Activated naive CD4-positive, alpha-beta T cell treated with anti-CD3 and anti-CD28 coated beads for 36 hours (primary cell): ENCODE measurements at places on chromosomes 13 and 19. TPM values are rescaled to one million over a fixed set of nuclear protein-coding genes. Genes with fewer than 3 reads are reported as not detected.

The OR7A5 gene
- not detected for total RNA-seq

The ANKRD24 gene
- total RNA-seq = 2.5 TPM

The IGFL2 gene
- total RNA-seq = not detected

The LIPE gene
- total RNA-seq = 32.5 TPM

The JSRP1 gene
- 0.81 TPM for total RNA-seq

The HNRNPA1L2 gene
- 6.7 TPM for total RNA-seq

The ZNF8 gene
- total RNA-seq = 3.2 TPM

DNA sequence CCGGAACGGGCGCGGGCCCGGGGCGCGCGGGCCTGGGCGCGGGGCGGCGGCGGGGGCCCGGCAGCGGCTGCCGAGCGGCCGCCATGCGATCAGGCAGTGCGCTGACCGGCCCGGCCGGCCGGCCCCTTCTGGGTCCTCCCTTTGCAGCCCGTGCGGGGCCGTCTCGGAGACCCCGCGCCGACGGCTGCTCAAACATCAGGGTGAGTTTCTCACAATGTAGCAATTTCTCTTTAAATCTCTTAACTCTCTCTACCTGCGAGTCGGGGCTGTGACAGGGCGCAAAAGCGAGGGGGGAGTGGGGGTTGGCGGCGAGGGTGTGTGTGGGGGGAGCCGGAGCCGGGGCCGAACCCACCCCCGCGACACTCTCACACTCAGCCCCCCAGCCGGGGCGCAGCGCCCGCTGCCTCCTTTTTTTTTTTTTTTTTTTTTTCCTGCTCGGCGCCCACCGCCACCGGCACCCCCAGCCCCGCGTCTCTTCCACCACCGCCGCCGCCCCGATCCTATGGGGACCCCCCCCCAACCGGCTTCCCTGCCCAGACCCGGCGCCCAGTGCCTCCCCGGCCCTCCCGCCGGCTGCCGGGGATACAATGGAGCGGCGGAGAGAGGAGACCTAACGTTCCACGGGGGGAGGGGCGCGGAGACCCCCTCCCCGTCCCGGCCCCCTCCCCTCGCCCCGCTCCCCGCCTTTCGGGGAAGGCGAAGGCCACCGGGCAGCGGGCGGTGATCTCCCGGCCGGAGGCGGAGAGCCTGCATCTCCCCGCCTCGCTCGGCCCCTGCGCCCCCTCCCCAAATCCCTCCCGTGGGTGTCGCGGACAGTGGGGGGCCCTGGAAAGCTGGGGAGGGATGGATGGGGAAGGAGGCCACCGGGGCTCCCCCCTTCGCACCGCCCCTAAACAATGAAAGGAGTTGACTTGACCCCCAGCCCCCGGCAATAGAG lies at the start of gene BICRA:
TSS of gene BICRA (plus strand) at position 166 of the 937 bp plus-strand sequence. CDS start 64,441 bp downstream, outside the sequence.
- DNase-seq = peak; percentile 75

GRCh38 chr13:108494991-108495645 lies 134.3 kb upstream of the MYO16 start:
- no peak for DNase-seq

- DNase-seq = peak; percentile 13
Observed at GRCh38 chr13:94464771-94465170, 14.7 kb downstream of the DCT start.

DNA sequence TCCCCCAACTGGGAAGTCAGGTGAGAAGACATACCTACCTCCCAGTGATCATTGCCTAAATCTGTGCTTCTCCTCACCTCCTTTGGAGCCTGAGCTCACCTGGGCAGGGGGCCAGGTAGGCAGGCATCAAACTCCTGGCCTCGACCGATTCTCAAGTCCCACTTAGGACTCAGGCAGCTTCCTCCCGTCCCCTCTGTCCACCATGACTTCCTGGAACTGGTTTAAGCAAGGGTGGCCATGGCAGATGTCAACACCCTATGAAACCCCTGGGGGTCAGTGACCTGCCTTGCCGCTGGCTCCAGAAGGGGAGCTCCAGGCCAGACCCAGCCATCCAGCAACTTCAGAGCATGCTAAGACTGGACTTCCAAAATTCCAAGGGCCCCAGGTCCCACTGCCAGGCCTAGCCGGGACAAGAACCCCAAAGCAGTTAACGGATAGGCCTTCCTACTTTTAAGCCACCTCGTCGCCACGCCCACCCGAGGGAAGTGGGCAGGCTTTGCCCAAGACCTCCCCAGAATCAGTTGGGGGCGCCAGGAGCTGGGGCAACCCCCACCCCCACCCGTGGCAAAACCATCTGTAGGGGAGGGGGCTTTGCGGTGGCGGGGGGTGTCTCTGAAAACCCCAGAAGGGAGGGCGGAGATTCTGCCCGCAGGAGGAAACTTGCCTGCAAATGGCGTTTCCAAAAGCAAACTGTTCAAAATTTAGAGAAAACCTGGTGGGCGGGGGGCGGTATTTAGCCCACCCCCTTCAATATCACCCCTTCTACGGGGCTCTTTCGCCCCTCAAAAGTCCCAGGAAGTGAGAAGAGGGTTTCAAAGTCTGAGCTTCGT lies 657 bp downstream of the PLIN3 start:
- peak; percentile 41 for DNase-seq

DNA sequence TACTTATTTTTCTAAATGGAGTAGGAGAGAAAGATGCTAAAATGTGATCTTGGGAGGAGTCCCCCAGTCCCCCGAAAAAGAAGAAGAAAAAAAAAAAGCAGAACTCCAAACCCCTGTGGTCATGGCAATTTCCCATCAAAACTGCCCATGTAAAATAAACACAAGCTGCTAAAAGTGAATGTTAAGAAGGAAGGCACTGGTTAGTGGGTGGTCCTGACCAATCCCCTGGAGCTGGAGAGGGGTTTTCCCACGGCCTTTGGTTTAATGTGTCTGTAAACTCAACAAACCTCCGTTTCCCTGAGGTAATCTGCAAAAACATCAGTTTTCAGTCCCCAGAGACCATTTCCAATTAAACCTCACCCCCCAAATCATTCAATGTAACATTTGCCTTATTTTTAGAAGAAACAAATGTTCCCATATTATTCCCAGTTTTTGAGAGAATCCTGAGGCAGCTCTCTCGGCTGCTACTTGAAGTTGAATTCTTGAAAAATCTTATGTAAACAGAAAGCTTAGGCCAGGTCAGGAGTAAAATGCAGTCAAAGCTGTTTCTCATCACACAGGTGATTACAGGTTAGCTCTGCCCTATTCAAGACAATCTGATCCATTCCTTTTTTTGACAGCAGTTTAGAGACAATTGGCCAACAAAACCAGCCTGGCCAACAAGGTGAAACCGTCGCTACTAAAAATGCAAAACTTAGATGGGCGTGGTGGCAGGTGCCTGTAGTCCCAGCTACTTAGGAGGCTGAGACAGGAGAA lies 17.0 kb downstream of the RAB3D start:
- no peak for DNase-seq

DNA sequence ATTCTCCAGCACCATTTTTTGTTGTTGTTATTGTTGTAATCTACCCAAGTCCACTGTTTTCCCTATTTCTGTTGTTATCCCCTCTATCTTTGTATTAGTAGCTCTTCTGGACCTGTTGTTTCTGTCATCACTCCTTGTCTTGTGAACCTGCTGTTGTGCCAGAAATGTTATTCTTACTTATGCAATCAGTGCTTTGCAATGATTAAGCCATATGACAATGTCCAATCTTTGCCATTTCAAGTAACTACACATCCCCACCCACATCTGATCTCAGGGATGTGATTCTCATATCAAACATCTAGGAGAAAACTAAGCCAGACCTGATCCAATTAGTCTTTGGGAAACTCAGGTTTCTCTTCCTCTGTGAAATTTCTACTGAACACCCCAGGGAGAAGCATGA lies 472.6 kb upstream of the KLHL1 start:
- no peak for DNase-seq

GRCh38 chr19:40785526-40785925 lies 7.5 kb downstream of the RAB4B start:
- DNase-seq = no peak

- DNase-seq = no peak
Observed at GRCh38 chr19:51461723-51462161, 3.5 kb upstream of the SIGLEC8 start.

GRCh38 chr19:39817888-39818561 lies 15.9 kb downstream of the DYRK1B start:
- DNase-seq = no peak

GRCh38 chr19:8592231-8593009 lies 15.2 kb upstream of the MYO1F start:
- peak; percentile 98 for DNase-seq

- no peak for DNase-seq
Observed at GRCh38 chr13:107238262-107238981, 670.5 kb upstream of the ARGLU1 start.

DNA sequence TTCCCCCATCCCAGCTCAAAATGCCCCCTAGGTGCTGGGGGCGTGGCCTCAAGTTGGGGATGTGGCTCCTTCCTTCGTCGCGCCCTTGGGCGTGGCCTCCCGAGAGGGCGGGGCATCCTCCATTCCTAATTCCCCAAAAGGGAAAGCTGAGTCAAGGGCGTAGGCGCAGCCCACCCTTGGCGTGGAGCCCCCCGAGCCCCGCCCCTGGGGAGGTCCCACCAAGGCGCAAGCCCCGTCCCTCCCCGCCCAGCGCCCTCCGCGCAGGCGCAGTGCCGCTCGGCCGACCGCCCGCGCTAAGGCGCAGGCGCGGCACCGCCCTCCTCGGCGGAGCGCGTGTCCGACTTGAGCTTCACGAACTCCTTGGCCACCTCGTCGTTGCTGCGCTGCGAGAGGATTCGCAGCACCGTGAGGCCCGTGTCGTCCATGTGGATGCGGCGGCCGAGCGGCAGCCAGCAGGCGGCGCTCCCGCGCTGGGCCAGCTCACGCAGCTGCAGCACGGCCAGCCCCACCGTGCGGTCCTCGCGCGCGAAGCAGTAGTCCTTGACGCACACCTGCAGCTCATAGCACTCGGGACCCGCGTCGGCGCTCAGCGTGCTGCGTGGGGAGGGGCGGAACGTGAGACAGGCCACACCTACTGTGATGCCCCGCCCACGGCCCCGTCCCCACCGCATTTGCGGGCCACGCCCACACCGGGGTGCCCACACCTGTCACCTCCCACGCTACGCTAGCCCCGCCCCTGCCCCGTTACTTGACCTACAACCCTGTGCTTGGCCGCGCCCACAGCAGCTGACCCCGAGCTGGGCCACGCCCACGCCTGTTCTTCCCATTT lies 50.5 kb downstream of the COLGALT1 start:
- peak; percentile 79 for DNase-seq

DNA sequence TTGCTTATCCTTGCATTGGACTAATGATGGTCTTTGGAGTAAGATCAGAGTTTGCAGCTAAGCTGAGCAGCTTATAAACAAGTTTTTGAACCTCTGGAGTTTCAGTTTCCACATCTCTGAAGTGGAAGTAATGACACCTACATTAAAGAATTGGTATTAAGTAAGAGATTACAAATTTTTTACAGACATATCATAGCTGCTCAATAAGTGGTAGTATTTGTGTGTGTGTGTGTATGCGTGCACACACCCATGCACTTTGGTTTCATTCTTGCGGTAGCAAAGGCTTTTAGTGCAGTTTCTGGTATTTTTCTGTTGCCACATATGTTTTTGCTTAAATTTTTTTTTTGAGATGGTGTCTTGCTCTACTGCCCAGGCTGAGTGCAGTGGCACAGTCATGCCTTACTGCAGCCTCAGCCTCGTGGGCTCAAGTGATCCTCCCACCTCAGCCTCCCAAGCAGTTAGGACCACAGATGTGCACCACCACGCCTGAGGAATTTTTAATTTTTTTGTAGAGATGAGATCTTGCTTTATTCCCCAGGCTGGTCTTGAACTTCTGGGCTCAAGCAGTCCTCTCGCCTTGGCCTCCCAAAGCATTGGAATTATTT lies 4.5 kb downstream of the NAA16 start:
- DNase-seq = no peak

GRCh38 chr13:33459702-33460101 lies 174.1 kb upstream of the STARD13 start:
- no peak for DNase-seq

- no peak for DNase-seq
Observed at GRCh38 chr19:29245215-29245614, 32.3 kb upstream of the UQCRFS1 start.

DNA sequence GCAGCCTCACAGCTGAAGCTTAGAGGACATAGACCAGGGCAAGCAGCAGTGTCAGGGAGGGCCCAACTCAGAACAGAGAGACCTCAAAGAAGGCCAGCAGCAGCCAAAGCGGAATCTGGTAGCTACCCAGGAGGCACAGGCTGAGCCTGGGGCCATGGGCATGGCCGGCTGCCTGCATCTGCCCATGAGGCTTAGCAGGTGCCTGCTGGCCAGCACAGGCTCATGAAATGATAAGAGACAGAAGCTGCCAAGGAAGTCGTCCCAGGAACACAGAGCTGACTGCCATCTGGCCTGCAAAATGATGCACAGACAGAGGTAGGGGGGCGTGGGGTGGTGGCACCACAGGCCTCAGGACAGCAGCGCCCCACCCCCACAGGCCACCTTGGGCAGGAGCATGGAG lies 29.2 kb downstream of the TUBA3C start:
- no peak for DNase-seq

DNA sequence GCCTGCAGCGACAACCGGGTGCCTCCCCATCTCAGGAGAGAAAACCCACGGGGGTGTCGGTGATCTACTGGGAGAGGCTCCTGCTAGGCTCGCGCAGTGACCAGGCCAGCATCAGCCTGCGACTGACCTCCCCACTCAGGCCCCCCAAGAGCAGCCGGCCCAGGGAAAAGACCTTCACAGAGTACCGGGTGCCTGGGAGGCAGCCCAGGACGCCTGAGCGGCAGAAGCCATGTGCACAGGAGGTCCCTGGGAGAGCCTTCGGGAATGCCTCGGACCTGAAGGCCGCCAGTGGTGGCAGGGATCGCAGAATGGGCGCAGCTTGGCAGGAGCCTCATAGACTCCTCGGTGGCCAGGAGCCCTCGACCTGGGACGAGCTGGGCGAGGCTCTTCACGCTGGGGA lies 3.9 kb downstream of the ZNF324B start:
- DNase-seq = no peak

GRCh38 chr13:19726611-19727010 lies 56.1 kb downstream of the PSPC1 start:
- DNase-seq = no peak

GRCh38 chr13:29978211-29978610 lies 127.8 kb upstream of the UBL3 start:
- DNase-seq = no peak

DNA sequence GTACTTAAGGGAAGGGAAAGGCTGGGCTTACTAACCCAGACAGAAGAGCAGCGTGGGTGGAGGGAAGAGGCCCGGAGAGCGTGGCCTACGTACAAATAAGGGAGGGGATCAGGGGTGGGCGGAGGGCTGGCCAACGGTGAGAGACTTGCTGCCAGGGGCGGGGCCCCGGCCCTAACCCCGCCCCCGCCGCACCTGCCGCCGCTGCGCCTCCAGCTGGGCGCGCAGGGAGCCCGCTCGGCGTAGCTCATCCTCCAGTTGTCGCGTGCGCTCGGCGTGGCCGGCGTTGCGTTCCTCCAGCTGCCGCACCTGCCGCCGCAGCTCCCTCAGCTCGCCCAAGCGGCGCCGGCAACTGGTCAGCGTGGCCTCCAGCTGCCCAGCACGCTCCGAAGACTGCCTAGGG lies 5.7 kb downstream of the HOOK2 start:
- DNase-seq = peak; percentile 68

DNA sequence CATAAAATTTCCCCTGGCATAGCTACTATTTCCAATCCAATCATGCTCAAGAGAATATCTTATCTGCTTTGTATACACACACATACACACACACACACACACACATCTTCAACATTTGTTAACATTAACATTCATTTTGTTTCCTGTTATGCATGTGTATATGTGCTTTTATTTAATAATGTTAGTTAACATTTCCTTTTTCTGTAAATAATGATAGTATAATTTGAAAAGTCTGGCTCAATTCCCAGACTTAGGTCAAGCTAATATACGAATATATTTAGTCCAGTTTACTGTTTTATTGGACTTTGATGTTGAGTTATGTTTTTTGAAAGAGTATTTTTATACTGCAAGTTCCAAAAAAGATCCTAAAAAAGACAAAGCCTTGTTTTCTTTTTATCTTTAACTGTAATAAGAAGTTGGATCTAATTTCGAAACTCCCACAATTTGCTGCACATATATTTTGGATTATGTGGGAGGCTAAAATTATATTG lies 1072.4 kb downstream of the EFNB2 start:
- DNase-seq = no peak
